ENCODE measurements at places on chromosomes 7 and 10. TPM values are rescaled to one million over a fixed set of nuclear protein-coding genes. Genes with fewer than 3 reads are reported as not detected.

- DNase-seq: no peak
These were observed 5.8 kb downstream of the ITPRIP start for GRCh38 chr10:104332243-104333031.

DNA sequence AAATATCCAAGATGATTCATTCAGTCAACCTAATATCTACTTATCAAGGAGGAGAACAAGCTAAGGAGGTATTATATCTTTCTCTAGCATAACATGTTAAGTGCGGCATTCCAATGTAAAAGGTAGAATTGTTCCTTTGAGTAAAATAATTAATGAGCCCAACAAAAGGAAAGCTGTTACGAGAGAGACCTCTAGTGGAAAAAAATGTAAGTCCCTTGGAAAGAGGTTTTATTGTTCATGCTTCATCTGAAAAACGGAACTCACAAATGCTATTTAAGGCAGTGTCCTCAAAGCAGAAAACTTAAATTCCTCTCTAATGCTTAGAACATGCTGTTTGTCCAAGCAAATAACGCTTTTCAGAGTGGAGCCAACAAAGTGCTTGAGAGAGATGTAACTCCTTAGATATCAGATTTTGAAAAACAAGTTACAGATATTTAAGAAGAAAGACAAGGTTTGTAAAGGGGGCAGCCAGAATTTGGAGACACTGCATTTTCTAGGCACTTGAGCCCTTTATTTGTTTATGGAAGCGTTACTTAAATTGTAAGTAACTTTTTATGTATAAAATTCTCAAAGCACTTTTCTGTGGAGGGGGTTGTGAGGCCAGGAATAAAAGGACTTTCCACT is 119.9 kb downstream of the TFEC start:
- peak; percentile 23 for DNase-seq

DNA sequence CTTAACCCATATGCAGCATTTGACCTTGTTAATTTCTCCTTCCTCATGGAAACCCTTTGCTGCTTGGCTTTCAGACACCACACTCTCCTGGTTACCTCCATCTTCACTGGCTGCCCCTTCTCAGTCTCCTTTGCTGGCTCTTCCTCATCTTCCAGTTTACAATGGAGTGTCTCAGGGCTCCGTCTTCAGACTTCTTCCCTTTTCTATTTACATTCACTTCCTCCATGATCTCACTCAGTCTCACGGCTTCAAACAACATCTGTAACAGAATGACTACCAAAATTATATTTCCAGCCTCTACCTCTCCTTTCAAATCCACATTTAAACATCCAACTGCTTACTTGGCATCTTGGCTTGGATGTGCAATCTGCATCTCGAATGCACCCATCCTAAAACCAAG is 140.4 kb downstream of the DKK1 start:
- DNase-seq: no peak

GRCh38 chr7:120996333-120996987 is 7.9 kb downstream of the CPED1 start:
- DNase-seq: no peak

GRCh38 chr7:50852901-50853300 is 70.2 kb upstream of the GRB10 start:
- no peak for DNase-seq

SSC4D gene
- total RNA-seq: 0.37 TPM

GRCh38 chr7:46969303-46970130 is 612.4 kb downstream of the TNS3 start:
- no peak for DNase-seq

DNA sequence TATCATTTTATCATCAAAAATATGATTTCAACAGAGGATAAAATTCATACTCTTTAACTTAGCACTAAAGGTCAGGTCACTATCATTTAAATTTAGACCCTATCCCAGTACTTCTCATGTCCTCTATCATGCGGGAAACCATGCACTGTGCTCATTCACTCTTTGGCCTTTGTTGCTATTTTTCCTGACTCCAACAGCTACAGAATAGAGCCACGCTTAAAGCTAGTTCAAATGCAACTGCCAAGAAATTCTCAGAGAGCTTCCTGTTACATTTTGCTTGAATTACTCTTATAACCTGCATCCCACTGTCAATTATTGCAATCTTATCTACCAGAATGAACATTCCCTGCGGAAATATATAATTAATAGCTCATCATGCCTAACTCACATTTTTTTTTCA is 58.3 kb downstream of the SEMA3A start:
- DNase-seq: no peak

DNA sequence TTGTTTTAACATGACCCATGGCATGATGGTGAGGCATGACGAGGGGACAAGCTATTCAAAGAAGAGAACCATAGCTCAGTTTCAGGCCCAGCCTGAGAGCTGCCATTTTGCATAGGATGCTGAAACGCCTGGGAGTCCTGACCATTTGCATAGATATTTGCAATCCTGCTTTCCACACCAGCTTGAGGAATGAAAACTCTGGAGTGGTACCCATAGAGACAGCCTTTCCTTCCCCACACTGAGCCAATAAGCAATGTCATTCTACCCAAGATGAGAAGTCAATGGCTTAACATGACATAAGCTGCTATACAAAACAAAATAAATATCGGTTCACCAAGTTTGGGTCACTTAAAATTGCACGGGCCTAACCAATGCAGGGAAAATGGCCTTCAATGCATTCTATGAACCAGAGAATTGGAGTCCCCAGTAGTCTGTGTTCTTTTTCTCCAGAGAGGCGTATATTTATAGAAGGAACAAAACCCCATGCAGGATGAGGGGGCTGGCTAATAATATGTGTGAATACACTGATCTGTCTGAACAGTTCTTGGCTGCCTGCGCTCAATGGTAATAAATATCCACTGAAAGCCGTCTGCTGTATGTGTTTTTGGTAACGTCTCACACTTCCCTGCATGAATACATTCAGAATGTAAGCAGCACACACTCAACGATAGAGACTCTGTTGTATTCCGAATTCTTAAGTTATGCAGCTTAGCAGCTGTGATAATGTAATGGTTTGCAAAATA is 329.3 kb downstream of the FRMD4A start:
- DNase-seq: no peak

WIPF3 gene
- total RNA-seq: 0.95 TPM

MMD2 gene
- total RNA-seq: 0.11 TPM

GRCh38 chr10:4635388-4635787 is 190.6 kb upstream of the AKR1E2 start:
- no peak for DNase-seq

- DNase-seq: no peak
These were observed 56.4 kb downstream of the SLC16A12 start for GRCh38 chr10:89478739-89479654.

EMX2 gene
- total RNA-seq: 0.95 TPM

DNA sequence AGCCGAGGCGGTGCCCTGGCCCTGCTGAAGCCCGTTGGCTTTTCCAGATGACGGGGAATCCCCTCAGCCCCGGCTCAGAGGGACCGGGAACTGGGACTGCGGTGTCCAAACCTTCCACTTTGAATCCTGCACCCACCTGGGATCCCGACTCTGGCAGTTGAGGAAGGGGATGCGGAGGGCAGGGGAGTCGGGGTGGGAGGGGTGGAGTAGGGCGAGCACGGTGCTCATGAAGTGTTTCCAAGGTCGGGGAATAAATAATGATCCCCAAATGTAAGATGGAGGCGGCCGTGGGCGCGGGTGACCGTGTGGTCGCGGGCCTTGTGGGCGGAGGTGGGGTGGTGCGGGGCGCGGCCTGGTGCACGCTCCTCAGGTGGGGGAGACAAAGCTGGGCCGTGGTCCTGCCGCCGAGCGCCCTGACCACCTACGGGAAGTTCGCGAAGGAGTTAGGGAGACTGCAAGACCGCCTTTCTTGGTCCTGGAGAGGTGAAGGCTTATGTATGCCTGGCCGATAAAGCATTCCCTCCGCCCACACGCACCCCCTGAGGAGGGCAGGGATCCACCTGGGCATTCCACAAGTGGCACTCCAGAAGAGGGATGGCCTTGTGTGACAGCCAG is 1.4 kb downstream of the MTURN start:
- DNase-seq: no peak

- no peak for DNase-seq
These were observed 384.0 kb upstream of the FZD8 start for GRCh38 chr10:36026081-36026480.

DNA sequence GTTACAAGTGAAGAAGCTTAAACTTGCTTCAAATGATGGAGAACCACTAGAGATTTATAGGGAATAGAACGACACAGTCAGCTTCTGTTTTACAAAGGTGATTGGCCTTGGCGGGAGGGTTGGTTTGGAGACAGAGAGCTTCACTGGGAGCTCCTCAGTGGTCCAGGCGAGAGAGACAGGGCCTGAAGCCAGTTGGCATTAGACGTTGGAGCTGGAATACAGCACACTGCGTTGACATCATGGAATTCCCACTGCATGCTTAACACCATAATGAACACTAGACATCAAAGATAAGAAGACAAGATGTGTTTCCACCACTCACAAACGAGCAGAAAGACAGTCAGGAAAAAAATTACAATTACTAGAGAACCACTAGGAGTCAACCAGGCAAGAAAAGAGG is 67.8 kb downstream of the TBXAS1 start:
- no peak for DNase-seq

WDR86 gene
- 6.8 TPM for total RNA-seq

NANOS1 gene
- total RNA-seq: 2.2 TPM

DNA sequence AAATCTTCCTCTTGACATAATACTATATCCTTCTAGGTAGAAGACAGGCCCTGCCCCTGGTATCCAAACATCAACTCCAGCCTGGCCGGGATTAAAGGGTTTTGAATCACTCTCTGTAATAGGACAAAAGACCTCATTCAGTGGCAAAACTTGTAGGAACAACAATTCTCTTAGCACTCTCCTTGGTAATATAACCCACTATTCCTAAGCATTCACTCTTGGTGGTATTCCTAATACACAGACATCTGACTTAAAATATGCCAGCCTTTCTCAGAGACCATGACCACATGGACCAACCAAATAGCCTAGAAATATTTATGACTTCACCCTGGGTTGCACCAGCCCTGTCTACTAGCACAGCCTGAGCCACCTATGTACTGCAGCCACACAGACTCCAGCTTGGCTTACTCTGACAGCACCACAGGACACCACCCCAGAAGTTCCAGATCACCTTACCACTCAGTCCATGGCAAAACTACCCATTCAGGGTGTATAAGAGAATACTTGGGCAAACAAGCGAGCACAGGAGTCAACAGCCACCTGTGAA is 244.9 kb upstream of the NEBL start:
- no peak for DNase-seq

DNA sequence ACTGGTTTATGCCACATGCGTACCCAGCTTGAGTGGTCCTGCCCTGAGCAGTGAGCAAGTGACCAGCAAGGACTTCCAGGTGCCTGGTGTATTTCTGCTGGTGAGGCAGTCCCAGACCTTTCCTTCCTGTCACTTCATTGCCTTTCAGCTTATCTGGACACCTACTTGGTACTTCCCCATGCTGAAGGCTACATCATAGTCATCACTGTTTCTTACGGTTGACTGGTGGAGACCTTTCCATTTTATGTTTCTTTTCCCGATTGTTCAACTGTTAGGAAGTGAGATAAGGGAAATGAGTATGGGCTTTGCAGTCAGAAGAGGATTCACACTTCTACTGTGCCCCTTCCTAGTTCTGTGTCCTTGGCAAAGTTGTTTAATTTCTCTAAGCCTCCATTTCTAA is 358.5 kb downstream of the GFRA1 start:
- DNase-seq: no peak

DNA sequence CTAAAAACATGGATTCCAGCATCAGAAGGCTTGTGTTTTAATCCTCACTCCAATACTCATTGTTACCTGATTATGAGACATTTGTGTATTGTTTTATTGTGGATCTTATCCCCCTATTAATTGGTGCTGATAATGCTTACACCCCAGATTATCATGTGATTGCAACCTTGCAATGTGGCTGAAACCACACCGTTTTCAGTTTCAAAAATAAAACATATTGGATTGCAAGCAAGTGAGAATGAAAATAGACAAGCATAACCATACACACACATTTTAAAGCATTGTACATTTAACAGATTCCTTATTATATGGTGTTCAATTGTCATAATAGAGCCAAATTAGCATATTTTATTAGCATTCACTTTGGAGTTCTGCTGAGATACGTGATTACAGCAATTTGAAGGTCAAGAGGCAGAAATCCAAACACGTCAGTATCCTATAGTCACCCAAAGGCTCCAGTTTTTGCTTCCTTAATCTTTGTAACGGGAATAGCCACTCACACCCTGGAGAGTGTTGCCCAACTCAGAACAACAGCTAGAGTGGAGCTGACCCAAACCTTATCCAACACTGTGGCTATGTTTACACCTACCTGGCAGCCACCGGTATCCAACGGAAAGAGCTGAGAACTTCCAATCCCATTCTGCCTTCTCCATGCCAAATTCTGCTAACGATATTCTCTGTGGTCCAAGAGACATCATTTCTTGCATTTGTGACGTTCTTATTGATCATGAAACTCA is 317.1 kb upstream of the KLF6 start:
- DNase-seq: no peak

DNA sequence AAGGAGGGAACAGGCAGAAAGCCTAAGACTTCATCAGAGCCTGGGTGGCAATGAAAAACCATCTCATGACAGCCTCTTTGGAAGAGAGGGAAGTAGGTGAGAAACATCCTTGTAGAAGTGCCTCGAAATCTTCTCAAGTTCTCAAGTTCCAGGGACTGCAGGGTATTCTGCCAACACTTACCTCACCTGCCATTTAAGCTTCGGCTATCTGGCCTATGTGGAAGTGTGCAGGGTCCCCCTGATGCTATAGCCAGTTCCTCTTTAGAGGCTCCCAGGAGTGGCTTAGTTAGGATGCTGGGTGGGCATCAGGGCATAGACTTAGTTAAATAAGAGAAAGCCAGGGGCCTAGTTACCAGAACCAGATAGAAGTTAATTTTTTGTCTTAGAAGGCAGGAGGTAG is 27.0 kb downstream of the ABCC2 start:
- no peak for DNase-seq

- DNase-seq: no peak
These were observed at the start of gene CTBP2 for GRCh38 chr10:125159932-125160855. TSS of gene CTBP2 (minus strand) at chr10:125160563.

MSMB gene
- not detected for total RNA-seq

- no peak for DNase-seq
These were observed 243.7 kb upstream of the PHYHIPL start for GRCh38 chr10:58932577-58933314.

- DNase-seq: no peak
These were observed 9.8 kb downstream of the AFAP1L2 start for GRCh38 chr10:114394531-114394930.

GRCh38 chr10:122276611-122277208 is 5.6 kb downstream of the BTBD16 start:
- DNase-seq: no peak

DNA sequence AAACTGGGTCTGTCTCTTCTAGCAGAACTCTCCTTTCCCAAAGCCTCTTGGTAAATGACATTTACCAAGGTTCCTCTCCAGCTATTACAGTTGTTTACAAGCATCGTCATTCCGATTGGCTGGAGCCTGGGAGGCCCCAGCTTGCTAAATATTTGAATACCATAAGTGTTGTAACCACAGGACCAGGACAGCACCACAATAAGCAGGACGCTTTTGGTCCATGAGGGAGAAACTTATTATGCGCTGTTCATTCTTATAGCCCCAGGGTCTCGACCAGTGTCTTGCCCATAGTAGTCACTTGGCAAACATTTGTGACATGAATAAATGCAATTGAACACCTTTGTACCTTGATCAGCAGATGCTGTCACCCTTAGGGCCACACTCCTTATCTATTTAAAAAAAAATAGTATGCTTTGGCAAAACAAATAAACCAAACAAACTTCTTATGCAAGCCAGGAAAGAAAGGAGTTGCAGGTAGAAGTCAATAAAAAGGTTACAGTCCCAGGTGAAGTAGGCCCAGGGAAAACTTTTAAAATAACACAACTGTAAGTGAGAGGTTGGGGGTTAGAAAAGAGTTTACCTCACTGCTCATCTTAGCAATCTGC is 32.8 kb downstream of the NRAP start:
- no peak for DNase-seq
